ENCODE measurements at places on chromosomes 2 and 18.

- DNase-seq = no peak
Observed at GRCh38 chr2:45132551-45132950, 123.3 kb upstream of the SIX2 start.

DNA sequence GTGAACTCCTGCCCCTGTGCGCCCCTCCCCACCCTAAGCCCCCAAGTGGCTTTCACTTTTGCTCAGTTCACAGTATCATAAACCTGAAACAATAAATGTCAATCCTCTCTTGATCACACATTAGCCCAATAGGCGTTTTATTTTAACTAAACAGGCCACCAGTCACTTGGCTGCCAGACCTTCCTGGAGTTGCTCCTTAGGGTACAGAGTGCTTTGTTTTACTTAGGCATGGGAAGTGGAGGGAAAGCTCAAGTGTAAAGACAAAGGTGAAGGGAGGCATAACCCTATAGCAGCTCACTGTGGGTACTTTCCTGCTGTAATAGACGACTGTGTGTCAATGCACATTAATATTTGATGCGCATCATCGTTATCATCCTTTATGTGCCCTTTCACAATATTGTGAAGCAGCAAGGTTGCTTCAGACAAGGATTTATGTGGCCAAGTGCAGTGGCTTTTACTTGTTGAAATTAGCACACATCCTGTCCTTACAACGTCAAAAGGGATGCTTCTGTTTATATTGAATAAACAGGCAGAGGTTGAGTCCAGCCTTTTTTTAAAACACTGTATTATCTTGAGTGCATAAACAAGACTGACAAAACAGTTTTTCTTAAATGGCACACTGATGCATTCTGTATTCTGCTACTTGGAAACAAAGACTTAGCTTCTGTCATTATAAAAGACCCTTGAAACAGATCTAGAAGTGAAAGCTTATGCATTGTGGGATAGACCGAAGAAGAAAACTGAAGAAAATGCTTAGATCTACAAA is 168.5 kb downstream of the TMEFF2 start:
- DNase-seq = no peak

DNA sequence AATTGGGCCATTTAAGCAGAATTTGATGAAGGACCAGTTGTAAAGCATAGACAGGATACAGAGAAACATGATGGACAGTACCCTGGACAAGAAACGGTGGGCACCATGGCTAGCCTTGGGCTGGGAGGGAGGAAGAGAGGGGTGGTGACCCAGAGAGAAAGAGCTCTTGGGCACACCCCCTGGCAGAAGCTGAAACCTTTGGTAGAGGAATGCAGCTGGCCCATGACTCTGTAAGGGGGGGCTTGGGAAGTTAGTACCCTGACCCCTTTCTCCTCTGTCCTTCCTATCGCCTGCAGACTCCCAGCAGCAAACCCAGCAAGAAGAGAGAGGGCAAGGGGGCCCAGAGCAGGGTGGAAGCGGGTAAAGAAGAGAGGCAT is 32.6 kb downstream of the MRPL44 start:
- DNase-seq = no peak

GRCh38 chr18:37653618-37654017 is 88.0 kb upstream of the CELF4 start:
- DNase-seq = no peak

DNA sequence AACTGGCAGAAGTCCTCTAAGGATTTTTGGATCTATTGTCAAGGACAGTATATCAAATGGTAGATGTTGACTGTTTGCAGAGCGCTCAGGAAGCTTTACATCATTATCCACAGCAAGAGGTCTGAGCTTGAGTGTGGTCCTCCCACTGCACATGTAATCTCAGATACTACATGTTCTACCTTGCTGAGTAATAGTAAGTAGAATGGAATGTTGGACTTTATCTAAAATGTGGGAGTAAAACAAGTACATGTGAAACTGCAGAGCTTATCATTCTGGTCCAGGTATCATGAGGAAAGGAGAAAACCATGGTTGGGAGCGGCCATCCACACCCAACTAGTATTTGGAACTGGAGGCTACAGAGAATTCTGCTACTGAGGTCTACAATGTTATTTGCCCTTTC is 19.3 kb upstream of the CD28 start:
- DNase-seq = no peak

DNA sequence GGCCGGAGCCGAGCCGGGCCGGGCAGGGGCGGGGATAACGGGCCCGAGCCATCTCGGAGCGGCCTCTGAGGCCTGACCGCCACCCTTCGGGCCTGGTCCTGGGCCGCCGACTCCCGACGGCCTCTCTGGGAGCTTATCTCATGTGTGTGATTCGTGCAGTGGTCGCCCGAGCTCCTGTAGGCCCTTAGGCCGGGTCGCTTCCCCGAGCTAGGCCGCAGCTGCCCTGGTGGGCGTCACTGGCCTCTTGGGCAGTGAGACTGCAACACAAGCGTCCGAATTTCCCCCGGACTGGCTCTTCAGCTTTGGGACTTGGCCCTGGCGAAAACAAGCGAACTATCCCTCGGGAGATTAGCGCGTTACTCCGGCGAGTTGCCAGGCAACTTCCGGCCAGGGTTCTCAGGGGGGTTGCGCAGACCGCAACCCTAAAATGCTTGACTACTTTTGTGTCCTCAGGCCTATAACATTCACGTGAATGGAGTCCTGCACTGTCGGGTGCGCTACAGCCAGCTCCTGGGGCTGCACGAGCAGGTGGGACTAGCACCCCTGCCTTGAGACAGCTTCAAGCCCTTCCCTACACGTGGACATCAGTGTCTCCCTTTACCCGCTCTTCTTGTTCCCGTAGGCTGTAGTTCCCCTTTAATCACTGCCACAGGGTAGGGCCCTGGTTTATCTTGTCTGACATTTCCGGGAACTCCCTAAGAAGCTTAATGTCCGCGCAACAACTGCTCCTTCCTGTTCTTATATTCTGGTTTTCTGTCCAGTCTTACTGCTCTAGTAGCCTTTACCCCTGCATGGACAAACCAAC is 602 bp downstream of the SNX17 start:
- no peak for DNase-seq

DNA sequence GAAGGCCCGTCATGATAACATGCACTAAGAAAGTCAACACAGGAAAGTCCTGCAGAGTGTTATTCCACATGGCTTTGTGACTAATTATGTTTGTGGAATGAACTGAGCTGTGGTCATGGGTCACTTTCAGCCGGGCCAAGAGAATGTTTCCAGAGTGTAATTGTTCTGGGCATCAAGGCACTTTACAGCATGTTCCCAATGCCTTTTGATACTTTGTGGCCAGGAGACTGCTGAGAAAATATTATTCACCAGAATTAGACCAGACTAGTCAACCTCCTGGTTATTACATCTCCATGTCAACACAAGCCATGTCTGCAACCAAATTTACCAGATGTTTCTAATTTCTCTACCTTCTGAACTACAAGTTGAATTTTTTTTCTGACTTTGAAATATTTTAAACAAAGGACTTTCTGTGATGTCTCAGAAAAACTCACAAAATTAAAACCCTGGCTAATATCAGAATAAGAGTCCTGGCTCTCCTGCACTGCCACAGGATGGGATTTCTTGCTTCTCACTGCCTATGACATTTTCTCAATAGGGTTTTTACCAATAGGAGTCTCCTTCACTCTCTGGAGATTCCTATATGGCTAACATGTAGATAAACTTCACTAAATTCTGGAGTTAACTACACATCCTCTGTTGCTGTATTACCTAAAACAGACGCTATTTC is 90.6 kb upstream of the WDR75 start:
- DNase-seq = no peak

- no peak for DNase-seq
Observed at GRCh38 chr2:70964133-70964532, 14.3 kb upstream of the ANKRD53 start.

DNA sequence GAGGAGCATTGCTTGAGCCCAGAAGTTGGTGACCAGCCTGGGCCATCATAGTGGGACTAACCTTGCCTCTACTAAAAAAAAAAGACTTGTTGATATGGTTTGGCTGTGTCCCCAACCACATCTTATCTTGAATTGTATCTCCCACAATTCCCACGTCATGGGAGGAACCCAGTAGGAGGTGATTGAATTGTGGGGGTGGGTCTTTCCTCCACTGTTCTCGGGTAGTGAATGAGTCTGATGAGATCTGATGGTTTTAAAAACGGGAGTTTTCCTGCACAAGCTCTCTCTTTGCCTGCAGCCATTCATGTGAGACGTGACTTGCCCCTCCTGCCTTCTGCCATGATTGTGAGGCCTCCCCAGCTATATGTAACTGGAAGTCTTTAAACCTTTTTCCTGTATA is 47.0 kb downstream of the PROC start:
- no peak for DNase-seq

DNA sequence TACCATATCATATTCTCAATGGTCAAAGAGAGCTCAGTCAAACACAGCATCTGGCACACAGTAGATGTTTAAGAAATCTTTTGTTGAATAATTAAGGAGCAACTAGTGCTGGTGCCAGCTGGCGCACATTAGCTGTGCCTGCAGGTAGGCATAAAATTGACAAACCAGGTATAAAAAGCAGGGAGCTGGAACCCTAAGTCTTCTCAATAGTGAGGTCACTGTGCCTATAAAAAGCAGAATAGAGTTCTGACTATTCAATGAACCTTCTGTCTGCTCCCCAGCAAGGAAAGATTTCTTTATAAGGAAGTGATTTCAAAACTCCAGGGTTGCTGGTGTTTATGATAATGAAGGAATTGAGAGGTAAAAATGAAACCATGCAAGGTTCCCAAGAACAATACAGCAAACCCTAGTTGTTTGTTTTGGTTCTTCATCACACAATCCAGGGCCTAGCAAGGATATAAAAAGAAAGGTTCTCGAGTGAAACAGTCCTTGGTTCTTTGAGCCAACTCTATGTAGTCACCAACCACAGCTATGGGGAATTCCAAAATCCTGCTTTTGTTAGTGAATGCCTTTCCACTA is 76.1 kb downstream of the THADA start:
- no peak for DNase-seq

- no peak for DNase-seq
Observed at GRCh38 chr2:121698318-121698930, 38.3 kb downstream of the NIFK start.

GRCh38 chr2:43212216-43212835 is 14.1 kb downstream of the ZFP36L2 start:
- DNase-seq = no peak

DNA sequence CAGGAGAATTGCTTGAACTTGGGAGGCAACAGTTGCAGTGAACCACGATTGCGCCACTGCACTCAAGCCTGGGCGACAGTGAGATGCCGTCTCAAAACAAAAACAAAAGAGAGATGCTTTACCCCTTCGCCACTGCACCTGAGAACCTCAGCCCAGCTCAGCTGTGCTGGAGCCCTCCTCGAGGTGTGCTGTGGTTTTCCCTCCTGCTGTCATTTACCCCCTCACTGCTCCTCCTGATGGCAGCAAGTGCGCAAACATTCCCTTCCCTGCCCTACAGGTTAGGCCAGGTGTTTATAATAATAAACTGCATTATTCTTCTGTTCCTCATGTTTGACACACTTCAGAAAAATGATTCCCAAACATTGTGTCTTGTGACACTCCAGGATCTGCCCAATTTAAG is 8.4 kb downstream of the FBXO36 start:
- DNase-seq = no peak

- DNase-seq = peak; percentile 19
Observed at GRCh38 chr18:9613550-9614400, 584 bp downstream of the PPP4R1 start.

DNA sequence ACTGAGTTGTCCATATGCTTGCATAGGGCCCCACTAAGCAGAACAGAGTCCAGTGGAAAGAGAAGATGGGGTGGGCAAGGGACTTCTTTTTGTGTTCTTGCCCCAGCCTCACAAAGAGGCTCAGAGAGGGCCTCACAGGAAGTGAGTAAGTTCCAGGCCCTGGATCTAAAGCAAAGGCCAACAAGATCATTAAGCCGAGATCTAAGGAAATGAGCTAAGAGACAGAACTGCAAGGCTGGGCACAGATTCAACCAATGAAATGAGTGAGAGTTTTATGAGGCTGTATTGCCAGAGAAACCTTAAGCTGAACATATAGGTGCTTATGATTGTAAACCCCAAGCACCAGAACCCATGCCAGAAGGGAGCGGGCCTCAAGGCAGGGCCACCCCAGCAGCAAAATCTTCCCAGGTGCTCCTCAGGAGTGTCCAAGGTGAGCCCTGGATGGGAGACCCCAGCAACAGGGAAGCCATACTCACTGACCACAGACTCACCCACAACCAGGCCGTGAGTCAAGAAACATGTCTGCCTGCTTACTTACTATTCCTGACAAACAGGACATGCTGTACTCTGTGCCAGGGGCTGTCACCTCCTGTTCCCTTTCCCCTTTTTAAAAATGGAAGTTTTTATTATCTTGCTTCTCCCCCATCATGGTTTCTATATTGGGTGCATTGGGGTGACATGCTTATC is 40.2 kb downstream of the SLC14A1 start:
- no peak for DNase-seq

- DNase-seq = no peak
Observed at GRCh38 chr2:170235860-170236679, 58.1 kb downstream of the MYO3B start.

DNA sequence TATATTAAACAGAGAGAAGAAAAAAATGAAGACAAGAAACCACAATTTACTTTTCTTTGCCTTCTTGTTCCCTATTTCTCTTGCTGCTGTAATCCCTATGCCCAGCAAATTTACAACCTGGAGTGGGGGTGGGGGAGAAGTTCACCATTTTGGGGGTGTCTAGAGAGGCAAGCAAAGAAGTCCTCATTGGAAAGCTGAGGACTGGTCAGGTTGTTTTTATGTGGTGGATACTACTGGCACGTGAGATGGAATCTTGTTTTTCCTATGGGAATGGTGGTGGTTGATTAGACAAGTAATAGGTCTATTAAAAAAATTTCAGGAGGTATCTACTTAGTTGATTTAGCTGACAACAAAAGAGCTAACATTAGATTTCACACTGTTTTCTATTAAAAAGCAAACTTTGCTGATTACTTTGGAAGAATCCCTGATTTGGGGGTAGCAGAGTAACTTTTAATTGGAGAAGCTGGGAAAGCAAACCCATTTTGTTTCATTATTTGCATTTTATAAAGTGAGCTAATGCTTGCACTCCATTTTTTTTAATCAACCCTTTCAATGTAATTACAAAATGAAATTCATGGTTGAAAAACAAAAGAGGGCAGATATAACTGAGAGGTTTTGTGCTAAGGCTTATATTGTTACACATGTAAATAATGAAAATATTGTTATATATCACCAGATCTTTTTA is 6.0 kb downstream of the POU3F3 start:
- DNase-seq = no peak

GRCh38 chr2:6657136-6657535 is 208.6 kb downstream of the CMPK2 start:
- no peak for DNase-seq

DNA sequence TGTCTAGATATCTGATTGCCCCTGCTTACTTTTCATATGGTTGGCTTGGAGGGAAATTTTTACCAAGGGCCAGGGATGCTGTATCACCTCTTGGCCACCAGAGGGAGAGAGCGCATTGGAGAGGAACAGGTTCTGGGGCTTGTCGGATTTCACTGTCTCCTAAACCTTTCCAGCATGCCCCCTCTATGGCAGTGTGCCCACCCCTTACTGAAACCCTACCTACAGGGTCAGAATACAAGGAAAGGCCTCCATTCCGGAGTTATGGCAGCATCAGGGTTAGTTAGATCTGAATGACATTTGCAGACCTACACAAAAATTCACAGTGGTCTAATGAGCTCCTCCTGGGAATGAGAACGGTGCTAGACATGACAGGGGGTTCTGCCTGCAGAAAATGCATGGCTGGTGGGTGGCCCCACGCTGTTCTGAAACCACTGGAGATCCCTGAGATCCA is 5.8 kb downstream of the SLC14A2 start:
- DNase-seq = no peak
